ENCODE measurements at places on chromosomes 7 and 10.

DNA sequence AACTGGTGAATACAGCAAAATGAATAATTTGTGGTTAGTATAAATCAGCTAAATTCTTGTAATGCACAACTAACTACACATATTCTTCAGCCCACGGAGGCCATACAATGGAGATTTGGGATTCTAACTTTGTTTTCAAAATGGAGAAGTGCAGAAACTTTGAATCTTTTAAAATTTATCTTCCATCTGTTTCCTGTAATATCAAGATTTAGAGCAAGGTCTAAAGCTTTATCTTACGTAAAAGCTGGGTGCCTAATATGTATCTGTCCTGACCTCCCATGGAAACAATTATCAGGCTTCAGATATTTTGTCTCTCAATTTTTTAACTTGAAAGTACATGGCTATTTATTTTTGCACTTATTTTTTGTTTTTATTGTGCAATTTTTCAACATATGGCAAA lies 5.0 kb upstream of the AHR start:
- no peak for DNase-seq

DNA sequence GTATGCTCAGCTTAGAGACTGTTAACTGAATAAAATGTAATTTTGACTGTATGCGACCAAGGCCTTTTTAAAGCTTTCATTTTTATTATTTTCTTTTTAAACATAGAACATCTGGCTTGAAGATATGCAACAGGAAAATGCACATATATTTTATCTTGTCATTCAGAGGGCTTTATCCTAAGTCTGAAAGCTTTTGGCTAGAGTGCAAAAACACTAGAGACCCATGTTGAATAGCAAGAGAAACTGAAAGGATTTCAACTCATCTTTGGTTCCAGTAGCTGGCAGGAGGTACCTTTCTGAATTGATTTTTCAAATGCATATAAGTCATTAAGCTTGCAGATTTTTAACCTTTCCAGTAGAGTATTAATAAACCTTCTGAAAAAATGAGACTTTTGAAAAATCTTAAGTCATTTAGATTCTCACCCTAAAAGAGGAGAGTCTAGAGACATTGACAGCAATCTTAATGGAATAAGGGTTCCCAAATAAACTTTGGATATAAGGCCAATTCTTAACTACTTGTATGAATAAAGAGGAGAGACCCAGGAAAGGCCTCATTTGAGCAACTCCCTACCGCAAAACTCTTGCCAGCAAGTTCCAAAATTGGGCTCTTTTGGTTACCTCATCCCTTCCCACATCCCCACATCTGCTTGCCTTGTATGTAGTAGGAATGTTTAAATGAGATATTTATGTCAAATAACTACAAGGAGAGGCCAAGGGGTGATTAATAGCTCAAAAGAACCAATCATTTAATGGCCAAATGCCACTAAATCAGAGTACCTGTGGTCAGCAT lies 454.4 kb downstream of the HTR7 start:
- no peak for DNase-seq

- no peak for DNase-seq
These were observed 11.4 kb downstream of the ICA1 start for GRCh38 chr7:8250547-8250946.

DNA sequence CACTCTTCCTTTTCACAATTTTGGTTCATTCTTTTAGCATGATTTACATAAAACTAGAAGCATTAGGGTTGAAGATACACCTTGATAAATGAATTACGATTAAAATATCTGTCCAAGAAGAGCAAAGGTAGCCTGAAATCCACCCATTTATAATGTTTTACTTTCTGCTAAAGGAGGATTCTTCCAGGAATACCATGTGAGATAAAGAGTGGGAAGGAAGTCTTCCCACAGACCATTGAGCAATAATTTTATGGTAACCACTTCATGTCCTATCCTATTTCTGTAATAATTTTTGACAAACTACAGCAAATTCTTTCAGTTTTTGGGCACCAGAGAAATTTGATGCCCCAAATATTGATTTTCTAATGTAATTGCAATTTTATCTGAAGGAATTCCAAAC lies 150.6 kb upstream of the STEAP4 start:
- DNase-seq: no peak

GRCh38 chr7:132102391-132102790 lies 473.9 kb downstream of the PLXNA4 start:
- DNase-seq: no peak

GRCh38 chr10:132117146-132117545 lies 51.4 kb downstream of the JAKMIP3 start:
- DNase-seq: no peak

- no peak for DNase-seq
These were observed 8.2 kb downstream of the RASGEF1A start for GRCh38 chr10:43258562-43259212.

- no peak for DNase-seq
These were observed 2.8 kb downstream of the FAM53B start for GRCh38 chr10:124741281-124741921.

- DNase-seq: no peak
These were observed 355.3 kb upstream of the GALNT17 start for GRCh38 chr7:70776627-70777101.

GRCh38 chr7:124959676-124960075 lies 30.1 kb upstream of the POT1 start:
- no peak for DNase-seq

DNA sequence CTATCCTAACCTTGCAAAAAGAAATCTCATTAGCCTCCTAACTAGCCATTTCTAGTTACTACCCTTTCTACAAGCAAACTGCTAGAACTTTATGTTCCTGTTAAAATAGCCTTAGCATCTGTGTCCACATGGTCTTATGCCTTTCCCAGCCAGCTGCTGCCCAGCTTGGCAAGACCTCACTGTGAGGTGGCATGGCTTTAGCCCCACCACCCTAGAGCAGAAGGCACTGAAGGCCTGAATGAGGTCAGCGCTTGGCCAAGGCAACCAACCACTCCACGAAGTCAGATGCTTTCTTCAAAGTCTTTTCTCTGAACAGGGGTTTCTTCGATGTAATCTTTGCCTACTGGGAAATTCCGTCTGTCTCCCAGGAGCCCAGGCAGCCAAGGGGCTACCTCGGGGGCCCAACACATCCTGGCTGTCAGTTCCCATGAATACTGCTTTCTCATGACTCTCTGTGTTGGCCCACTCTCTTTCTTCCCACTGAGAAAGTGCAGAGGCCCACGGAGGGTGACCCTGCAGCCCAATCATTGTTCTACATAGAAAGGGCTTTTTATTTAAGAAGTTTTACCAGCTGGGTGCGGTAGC lies 41.6 kb downstream of the POLR3A start:
- no peak for DNase-seq

GRCh38 chr10:123472606-123473005 lies 193.5 kb upstream of the GPR26 start:
- no peak for DNase-seq

DNA sequence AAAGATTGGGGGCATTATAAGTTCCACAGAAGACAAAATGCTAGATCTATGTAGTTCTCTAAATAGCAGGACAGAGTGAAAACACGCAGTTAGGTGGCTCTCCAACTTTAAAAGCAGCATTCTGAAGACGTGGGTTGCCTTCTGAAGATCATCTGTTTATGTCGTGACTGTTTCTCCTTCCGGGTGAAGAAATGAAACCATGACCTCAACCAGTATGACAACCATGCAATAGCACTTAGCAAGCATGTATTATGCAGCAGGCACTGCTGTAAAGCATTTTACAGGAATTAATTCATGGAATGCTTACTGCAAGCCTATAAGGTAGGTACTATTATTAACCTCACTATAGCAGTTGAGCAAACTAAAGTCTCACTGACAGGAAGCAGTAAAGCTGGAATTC lies 125.2 kb downstream of the SLC25A13 start:
- no peak for DNase-seq

DNA sequence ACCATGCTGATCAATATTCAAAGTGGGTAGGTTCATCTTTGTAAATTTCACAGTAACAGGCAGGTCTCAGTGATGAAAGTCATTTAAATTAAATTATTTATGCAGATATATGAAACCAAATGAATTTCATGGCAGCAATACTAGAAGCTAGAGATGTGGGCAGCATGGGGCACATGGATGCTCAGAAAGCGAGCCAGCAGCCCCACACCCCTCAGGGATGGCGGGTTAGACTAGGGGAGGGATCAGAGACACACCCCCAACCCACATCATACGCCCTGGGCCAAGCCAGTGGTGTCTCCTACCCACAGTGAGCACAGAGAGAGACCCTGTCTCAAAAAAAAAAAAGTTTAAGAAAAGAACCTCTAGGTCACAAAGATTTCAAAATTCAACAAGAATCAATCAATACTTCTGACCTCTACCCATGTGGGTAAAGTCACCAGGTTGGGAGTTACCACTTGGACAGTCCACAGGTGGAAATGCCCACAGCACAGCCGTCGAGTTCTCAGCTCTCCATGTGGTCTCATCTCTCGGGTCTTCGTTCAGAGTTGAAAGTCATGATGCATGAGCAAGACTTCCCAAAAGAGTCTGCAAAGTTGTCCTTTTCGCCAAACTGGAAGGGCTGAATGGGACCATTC lies 79.3 kb upstream of the PPP2R2D start:
- DNase-seq: no peak

DNA sequence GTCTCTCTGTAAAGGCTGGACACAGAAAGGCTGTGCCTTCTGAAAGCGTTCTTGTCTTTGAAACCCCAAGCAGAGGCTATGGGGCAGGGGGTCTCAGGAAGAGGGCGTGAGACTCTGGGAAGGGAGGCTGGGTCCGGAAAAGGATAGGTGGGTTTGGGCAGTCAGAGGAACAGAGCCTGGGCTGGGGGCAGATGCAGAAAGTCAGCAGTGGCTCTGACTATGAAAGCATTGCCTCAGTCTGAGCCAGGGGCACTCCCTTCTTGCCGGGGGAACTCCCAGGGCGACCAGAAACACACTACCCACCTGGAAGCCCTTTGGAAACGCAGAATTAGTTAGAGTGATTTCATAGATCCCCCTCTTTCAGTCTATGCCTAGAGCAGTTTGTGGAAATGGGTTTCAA lies 72.0 kb downstream of the VWA2 start:
- no peak for DNase-seq
